ENCODE measurements at places on chromosomes 6 and 20. TPM values are rescaled to one million over a fixed set of nuclear protein-coding genes. Genes with fewer than 3 reads are reported as not detected.

Gene C20orf144
- total RNA-seq = not detected

Gene CYP24A1
- total RNA-seq = not detected

Gene RIPPLY2
- total RNA-seq = not detected

Gene LHFPL5
- total RNA-seq = not detected

Gene COL9A1
- total RNA-seq = not detected

Gene NOX3
- not detected for total RNA-seq

Gene MUCL3
- total RNA-seq = 0.16 TPM

Gene OR2H1
- total RNA-seq = not detected

Gene SIRPB1
- not detected for total RNA-seq

Gene KIF25
- not detected for total RNA-seq

Gene NHSL1
- 117 TPM for total RNA-seq

DNA sequence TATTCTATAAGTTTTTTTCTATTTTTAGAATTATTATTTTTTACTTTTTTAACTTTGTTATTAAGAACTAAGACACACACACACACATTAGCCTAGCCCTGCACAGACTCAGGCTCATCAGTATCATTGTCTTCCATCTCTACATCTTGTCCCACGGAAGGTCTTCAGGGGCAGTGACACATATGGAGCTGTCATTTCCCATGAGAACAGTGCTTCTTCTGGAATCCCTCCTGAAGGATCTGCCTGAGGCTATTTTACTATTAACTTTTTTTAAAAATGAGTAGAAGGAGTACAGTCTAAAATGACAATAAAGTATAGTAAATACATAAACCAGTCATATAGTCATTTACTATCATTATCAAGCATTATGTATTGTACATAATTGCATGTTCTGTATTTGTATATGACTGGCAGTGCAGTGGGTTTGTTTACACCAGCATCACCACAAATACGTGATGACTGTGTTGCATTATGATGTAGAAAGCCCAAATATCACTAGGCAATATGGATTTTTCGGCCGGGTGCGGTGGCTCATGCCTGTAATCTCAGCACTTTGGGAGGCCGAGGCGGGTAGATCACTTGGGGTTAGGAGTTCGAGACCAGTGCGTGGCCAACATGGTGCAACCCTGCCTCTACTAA lies 57.9 kb downstream of the HIVEP1 start:
- no peak for DNase-seq

GRCh38 chr6:1285956-1286355 lies 25.9 kb upstream of the FOXQ1 start:
- DNase-seq = no peak

GRCh38 chr20:59742351-59743095 lies 138.2 kb downstream of the PHACTR3 start:
- DNase-seq = no peak

- no peak for DNase-seq
Measured at GRCh38 chr6:71349976-71350615, 61.5 kb downstream of the OGFRL1 start.

DNA sequence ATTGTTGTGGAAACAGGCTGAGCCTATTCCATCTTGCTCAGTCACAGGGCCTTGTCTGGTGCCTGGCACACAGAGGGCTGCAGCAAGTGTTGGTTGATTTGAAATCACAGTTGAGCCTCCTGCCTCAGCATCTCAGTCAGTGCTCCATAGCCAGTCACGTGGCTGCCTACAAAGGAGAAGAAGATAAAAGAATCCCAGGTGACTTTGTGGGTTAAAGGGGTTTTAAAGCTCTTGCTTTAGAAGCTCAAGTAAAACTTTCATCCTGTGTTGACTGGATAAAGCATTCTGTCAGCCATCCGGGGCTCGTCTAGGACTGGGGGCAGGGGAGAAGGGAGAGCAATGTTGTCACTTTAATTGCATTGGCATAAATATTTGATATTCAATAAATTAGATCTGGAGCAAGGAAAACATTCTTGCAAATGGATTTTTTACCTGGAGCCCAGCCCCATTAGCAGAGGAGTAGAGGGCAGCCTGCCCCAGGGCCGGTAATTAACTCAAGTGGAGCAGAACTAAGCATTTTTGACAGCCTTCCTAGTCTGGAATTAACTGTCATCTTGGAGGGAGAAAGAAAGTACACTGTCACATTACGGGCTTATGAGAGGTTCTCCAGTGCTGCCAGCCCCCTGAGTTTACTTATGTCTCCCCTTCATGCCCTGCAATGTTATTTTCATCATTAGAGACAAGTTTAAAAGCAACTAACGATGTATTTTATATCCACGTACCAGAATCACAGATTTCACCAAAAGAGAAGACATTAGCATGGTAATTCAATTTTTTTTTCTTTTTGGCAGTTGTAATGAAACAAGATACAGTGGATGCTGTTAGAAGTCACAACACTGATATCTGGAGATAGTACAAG lies 71.7 kb upstream of the GTSF1L start:
- DNase-seq = no peak

DNA sequence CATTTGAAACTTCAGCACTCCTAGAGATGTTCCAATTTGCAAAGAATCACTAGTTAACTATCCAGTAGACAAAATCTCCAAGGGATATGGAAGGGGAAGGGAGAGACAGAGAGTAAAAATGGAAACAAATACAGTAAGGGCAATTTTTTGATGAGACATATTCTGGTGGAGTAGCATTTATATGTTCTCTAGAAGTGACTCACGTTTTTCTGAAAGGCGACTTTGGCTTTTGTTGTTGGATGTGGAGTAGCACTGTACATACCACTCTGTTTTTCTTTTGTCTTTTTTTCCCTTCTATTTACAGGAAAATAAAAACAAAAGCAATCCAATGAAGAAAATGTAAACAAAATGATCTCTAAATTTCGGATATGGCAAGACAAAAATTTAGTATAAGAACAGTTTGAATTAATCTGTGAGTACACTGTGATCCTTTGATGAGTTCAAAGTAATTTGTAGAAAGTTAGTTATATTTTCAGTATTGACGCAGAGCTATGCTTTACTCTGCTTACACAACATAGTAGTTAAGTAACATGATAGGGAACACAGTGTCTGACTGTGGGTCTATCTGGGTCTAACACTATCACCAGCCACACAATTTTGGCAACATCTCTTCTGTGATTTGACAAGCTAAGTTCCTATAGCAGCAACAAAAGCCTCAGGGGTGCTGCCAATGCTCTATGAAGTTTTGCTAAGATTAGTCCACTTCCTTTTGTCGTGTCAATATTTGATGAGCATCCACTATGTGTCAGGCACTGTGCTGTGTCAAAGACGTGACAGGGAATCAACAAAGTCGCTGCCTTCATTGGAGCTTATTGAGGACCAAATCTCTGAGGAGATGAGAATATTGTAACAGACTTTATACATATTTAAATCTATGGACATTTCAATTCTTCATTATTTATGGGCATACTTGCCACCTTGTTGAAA lies 27.3 kb upstream of the TAGAP start:
- DNase-seq = no peak

DNA sequence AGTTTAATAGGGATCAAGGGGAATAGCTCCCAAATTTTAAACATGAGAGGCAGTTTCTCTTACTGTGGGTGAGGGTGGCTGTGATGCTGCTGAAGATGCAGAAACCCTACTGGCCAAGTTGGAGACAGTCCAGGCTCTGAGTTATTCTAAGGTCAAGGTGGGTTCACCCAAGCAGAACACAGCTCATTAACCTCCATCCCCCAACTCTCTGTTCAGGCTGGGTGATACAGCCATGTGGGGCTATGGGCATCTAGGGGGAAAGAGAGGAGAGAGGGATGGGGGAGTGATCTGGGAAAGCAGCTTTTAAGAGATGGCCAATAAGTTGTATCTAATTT lies 18.9 kb upstream of the TRAM2 start:
- no peak for DNase-seq

GRCh38 chr20:46626758-46627157 lies 24.5 kb downstream of the SLC13A3 start:
- DNase-seq = no peak

DNA sequence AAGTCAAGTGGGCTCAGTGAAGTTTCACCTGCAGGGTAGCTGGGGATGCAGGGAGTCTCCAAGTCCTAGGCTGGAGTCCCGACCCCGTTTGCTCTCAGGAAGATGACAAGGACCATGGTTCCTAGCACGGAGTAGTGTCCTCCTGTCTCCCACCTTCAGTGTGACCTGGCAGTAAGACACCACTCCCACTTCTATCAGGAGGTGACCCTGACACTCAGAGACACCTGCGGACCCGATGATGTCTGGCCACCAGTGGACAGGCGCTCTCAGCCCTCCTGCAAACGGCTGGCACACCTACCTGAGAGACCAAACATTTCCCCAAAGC lies 1.1 kb downstream of the SOD2 start:
- no peak for DNase-seq

DNA sequence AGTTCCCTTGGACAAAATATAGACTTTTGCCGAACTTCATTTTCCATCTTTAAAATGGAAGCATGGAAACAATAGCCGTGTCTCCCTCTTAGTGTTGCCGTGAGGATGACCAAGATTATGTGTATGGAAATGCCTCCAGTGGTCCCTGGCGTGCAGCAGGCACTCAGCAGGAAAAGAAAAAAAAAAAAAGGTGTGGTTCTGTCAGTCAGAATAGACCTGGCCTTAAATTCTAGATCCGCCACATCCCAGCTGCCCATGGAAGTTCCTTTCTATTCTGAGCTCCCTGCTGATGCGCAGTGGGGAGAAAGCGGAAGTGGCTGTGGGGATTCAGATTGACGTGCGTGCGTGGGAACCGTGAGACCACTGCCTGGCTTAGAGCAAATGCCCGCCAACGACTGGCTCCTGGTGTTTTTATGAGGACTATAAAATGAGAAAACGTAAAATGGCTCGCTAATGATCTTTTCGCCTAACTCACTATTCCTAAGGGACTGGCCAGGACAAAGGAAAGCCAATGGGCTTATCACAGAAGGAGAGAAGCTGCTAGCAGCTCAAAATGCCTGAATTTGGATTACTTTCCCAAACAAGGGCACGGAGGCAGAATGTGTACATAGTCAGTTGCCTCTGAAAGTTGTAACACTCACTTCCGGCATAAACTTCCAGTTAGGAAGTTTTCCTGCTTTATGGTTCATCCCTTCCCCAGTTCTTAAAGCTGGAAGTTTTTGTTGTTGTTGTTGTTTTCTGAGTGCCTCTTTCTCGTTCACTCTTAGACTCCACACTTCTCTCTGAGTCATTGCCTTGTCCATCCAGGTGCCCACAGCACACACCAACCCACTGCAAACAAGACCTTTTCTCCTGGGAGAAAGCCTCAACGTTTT lies 11.4 kb upstream of the PDE10A start:
- DNase-seq = no peak

DNA sequence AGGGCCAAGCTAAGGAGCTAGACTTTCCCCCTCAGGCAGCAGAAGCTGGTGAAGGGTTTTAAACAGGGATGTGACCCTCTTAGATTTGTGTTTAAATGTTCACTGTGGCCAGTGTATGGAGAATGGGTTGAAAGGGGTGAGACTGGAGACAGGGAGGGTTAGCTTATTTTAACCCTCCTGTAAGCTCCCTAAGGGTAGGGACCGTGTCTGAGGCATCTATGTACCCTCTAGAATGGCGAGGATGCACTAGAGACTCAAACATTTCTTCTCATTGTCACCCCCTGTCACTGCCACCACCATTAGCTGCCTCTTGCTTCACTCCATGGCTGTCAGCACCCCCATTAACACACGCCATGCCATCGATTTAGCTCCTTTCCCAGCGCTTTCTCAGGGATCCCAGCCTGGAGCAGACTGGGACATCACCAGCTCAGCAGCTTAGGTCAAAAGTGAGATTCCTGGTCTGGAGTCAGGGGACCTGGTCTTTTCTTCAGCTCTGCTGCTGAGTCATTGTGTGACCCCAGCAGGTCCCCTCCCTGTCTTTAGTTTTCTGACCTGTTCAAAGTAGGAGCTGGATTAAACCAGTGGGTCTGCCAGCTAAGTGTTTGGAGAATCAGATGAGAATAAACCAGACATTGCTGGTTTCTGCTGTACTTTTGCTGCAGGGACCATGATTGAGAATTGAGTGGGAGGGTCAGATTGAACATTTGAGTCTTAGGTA lies 1.1 kb upstream of the SLC22A7 start:
- DNase-seq = no peak

- no peak for DNase-seq
Measured at GRCh38 chr20:19977373-19977770, 39.8 kb upstream of the NAA20 start.

DNA sequence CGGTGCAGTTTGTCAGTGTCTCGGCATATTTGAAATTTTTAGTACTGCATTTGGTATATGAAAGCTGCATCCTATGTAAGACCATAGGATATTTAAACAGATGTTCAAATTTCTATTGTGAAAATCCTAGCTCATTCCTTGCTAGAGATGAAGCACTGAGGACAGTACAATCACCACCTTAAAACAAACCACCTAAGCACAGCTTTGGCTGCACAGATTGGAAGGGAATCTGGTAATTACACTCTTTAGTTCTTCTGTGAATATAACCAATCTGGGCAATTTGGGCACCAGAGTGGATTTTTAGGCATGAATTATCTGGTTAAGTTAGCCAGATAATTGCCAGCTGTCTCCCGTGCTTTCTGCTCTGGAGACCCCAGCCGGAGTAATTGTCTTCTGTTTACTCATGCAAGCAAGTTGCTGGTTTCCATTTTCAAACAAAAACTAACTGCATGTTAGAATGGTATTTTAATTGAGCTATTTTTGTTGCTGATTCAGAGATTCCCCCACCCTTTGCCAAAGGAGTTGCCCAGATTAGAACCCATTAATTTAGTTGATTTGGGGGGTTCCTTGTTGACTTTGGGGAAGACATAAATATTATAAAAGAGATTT lies 36.9 kb downstream of the E2F3 start:
- DNase-seq = no peak

GRCh38 chr6:3325210-3325609 lies 66.5 kb downstream of the PSMG4 start:
- DNase-seq = no peak

- no peak for DNase-seq
Measured at GRCh38 chr6:17714879-17715851, 8.4 kb upstream of the NUP153 start.

DNA sequence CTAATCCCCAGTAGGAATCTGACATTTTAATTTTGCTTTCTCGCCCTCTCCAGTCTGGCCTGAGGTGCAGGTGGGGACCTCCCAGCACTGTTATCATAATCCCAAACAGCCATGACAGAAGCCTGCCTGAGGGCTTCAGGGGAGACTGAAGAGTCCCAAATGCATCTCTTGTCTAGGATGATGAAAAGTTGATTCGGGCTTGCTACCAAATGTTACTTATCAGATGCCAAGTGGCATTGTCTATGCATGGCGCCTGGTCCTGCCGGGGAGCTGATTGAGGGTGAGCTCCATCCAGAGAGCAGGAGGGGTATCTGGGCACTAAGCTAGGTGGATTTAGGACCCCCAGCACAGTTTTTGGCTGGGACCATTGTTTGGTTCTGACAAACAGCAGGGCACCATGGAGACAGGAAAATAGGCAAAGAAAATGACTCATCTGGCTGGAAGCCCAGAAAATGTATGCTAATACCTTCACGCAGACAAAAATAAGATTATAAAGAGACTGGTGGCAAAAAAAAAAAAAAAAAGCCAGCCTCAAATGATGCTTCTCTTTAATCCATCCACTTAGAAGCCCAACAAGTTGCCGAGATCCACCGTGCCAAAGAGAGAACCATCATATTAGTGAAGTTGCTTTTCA lies 513.7 kb upstream of the SULF2 start:
- peak; percentile 17 for DNase-seq

- no peak for DNase-seq
Measured at GRCh38 chr6:87945181-87945580, 102.5 kb upstream of the SPACA1 start.
